ENCODE measurements at places on chromosomes 13 and 19.

DNA sequence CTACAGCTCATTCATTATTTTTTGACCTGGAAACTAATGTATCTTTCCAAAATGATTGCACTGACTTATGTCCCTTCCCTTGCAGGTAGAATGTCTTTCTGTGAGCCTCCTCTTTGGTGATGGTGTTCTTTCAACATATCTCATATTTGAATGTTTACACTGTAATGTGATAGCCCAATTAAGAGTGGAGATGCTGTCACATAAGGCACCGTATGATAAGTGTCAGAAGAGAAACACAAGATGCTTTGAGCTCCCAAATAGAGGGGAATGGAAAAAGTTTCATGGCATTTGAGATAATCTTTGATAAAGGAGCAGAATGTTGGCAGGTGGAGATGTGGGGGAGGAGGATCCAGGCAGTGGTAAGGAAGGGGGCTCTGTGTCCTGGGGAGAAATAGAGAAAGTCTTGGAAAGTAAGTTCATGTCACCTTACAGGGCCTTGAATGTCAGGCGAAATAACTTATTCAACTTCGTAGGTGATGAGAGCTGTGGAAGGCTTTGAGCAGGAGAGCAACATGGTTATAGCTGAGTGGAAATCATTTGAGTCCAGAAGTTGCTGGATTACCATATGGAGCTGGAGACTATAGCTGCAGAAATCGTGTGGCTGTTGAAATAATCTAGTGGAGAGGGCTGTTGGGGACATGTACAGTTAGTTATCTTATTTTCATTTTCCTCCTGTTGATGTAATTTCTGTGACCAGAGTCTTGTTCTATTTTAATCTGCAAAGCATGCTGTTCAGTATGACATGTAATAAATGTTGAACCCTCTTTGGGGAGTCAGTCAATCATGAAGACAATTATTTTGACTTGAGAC, 10.3 kb upstream of the RNF113B start:
- DNase-seq: no peak

GRCh38 chr19:29560313-29561075, 34.7 kb downstream of the VSTM2B start:
- DNase-seq: no peak

DNA sequence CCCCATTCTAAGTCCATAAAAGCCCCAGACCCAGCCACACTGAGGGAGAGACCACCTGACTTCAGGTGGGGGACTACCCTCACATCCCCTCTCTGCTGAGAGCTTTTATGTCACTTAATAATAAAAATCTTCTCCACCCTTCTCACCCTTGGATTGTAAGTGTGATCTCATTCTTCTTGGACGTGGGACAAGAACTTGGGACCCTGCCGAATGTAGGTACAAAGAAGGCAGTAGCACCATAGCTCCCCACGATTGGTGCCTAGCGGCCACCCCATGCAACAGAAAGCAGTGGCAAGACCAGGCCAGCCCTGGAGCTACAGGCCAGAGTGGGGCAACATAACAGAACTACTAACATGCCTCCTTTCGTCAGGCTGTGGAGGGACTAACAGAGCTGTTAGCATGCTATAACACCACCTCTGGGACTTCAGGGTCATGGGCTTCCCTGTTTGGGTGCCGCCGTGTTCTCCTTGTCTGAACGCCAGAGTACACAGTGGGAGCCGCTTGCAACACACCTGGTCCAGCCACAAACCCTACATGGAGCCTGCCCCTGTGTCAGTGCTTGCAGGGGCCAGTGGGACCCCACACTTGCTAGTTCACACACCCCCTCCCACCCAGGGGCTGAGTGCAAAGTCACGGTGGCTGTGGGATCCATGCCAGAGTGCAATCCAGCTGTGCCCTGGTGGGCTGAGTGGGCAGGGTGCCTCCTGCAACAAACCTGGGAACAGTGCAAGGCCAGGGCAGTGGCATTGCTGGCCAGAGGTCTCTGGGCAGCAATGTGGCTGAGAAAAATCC, 5.2 kb upstream of the FBXO17 start:
- DNase-seq: no peak

GRCh38 chr13:84590663-84591062, 708.4 kb upstream of the SLITRK1 start:
- DNase-seq: no peak

GRCh38 chr13:46643165-46643777, 90.3 kb downstream of the LRCH1 start:
- no peak for DNase-seq

- DNase-seq: no peak
Observed at GRCh38 chr13:77533875-77534788, 1.4 kb upstream of the SCEL start.

GRCh38 chr19:49818649-49819370, 721 bp downstream of the MED25 start:
- no peak for DNase-seq

DNA sequence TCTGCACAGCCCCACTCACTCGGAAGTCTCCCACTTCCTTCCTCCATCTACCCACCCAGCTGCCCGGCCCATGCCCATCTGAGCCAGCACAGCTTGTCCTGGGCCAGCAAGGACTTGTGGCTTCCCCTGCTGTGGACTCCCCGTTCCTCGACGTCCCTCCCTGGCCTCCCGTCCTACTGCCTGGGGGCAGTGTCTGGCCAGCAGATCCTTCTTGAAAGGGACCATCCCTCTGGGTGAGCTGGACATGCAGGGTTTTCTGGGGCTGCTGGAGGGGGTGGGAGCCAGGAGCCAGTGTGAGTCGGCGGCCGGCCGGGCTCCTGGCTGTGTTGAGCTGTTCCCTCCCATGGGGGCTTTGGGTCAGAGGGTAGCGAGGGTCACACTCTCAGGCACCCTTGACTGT, 26.7 kb downstream of the CRTC1 start:
- no peak for DNase-seq

DNA sequence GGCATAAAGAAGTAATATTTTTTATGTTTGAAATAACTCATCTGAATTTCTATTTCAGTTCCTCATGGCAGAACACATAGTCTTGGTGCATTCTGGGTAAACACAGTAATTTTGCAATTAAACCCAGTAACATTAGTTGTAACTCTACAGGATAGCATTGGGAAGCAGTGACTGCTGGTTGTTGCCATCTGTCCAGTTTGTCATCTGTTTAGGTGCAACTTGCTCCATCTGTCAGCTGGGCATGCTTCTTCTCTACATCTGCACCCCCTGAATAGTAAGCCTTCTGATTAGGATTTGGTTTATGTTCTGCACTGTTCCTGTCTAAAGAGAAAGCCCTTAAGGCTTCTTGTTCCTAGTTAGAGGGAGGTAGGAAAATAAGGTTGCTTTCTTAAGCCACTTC, 63.5 kb upstream of the CSNK1A1L start:
- DNase-seq: no peak
